8988T (cell line): ENCODE measurements at places on chromosomes 1 and 21.
A peak's percentile ranks its signal among the peaks of the same experiment; 100 is the strongest.

GRCh38 chr1:56572334-56573050, 6.9 kb downstream of the PLPP3 start:
- no peak for DNase-seq

DNA sequence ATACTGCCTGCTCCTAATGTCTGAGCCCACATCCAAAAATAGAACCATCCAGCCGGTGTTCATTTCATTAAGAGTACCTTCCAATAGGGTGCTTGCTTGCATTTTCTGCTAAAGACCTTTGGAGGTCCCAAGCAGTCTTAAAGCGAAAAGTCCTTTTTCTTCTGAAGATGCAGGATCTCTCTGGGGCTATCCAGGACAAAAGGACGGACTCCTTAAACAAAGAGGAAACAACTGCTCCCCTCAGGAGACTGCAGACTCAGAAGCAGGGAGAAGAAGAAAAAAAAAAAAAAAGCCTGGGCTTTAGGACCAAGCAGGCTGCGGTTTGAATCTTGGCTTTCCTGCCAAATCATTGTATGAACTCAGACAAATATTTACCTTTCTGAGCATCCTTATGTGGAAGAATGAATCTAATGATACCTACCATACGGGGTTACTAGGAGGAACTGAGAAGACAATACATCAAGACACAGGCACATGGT, 204.0 kb downstream of the PLPP3 start:
- no peak for DNase-seq

DNA sequence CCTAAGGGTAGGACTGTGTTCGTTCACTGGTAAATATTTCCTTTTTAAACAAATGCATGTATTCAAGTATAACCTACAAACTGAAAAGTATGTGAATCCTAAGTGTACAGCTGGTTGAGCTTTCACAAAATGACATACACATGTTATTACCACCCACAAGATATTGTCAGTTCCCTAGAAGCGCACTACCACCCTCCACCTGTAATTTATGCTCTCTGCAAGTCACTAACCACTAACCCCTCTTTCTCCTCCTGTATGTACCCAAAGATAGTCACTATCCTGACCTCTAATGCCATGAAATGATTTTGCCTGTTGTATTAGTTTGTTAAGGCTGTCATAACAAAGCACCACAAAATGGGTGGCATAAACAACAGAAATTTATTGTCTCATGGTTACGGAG, 82.8 kb upstream of the CHODL start:
- no peak for DNase-seq

DNA sequence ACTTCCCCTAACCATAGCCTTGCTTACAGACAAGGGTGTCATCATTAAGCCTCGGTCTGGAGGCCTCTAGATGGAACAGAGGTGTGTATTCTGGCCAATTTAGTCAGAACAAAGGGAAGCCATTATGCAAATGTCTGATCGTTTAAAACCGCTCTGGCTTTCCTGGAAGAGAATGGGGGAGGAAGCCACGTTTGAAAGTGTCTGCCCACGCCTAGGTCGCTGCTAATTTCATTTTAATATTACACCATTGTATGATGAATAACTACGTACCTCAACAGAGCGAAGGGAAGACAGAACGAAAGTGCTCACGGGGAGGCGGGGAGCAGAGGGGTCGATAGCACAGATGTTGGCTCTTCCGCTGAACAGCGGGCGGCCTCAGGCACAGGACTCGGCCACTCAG, 41.1 kb upstream of the CSF3R start:
- DNase-seq: no peak

DNA sequence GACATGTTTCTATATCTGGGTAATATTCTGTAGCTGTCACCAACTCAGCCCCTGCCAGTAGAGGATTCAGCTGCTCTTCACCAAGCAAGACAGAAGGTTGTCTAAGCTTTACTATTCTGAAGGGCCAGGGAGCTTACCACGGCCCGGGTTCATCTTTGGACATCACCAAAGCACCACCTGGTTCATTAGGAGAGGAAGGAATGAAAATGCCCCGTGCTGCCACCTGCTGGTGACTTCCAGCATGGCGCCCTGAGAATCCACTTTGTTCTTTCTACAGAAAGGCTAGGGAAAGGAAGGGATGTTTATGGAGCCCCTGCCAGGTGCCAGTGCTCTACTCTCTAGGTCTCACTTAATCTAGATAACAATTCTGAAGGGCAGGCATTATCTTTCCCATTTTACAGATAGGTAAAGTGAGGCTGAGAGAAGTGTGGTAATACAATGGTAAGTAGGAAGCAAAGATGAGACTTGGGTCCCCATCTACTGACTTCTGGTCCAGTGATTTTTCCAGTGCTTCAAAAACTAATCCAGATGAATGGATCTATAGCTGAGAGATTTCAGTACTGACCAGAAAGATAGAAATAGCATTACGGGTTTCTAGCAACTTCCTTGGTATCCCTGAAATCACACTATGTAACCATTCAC, 79.5 kb downstream of the BEND5 start:
- DNase-seq: no peak

DNA sequence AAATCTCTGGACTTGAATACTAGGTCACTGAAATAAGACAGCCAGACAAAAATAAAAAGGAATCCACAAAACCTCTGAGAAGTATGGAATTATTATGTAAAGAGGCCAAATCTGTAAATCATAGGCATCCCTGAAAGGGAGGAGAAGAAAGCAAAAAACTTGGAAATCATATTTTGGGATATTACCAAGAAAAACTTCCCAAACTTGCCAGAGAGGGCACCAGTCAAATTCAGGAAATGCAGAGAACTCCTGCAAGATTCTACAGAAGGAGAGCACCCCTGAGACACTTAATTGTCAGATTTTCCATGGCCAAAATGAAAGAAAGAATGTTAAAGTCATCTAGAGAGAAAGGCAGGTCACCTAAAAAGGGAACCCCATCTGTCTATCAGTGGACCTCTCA, 862.3 kb upstream of the PRMT6 start:
- DNase-seq: no peak

DNA sequence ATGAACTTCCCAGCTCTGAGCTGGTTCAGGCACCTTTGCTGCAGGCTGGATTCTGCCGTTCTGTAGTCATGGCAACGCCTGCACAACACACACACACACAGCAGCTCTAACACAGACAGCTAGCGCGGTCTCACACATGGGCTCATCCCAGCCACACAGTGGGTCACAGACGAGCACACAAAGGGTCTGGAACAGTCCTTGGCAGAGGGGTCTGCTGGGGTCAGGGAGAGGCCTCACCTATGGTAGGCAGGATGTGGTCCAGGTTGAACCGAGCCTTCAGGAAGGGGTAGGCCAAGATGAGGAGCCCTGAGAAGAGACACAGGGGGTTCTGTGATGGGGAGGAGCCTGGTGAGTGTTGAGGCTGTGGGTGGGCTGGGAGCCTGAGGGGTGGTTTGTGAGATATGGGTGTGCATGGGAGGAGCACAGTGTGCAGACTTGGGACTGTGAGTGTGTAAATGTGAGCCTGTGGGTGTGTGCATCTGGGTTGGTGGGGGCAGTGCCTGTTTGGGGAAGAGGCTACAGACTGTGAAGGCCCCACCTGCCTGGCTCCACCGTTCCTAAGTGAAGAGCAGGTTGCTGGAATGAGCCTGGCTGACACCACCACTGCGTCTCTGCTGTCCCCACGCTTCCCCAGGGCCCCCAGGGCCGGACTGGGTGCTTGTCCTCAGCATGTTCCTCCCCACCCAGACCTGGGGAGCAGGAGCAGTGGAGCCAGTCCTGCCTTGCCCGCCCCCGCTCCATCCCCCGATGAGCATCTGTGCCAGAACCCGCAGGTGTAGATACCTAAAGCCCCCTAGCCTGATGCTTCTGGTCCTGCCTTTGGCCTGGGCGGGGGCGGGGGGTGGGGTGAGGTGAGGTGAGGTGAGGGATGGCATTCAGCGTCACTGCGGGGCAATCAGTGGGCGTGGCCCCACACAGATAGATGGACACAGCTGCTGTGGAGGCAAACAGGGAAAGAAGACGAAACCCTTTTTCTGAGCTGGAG, 1.5 kb downstream of the KNCN start:
- no peak for DNase-seq

DNA sequence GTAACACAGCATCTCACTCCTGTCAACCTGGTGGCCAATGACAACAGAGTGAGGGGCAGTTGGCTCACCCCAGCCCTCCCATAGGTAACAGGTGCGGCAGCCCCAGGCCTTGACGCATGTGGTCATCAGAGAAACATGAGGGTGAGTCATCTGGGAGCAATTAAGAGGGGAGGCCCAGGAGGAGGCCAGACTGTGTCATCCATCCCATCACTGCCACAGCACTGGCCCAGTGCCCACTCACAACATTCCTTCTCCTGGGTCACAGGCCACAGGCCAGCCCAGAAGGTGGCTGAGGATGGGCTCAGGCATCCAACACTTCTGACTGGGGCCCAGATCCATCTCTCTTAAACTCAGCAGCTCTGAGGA, 17.1 kb downstream of the TEX35 start:
- peak; percentile 70 for DNase-seq

- no peak for DNase-seq
These were observed 9.4 kb upstream of the UAP1 start for GRCh38 chr1:162551969-162552683.

DNA sequence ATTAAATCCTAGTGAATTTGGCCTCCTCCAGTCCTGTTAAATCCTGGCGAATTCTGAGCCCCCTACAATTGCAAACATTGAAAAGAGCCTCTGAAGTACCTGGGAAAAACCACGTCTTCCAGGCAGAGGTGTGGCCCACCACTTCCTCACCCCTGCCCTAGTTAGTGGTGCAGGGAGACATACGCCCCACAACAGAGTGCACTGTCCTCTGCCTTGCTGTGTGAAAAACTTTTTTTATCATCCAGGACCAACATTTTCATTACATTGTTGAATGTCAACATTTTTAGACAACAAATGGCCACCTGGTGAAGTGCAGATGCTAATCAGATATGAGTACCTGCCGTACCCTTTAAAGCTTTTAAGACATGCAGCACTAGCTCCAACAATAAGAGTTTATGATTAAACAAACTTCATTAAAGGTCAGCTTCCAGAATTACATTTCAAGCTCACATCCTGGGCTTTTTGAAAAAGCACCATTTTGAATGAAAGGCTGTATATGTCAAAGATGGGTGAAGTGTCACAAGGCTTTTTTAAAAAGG, 13.6 kb upstream of the TMPRSS2 start:
- DNase-seq: no peak

DNA sequence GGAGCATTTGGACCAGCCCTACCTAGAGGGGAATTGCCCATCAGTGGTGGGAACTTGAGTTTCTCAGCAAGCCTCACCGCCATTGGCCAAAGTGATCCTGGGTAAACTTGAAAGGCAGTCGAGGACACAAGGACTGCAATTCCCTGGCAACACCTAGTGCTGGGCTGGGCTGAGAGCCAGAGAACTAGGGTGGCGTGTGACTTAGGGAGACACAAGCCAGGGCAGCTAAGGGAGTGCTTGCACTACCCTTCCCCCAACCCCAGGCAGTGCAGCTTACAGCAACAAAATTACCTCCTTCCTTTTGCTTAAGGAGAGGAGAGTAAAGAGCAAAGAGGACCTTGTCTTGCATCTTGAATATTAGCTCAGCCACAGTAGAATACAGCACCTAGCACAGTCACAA, 176.9 kb upstream of the PRMT6 start:
- no peak for DNase-seq

DNA sequence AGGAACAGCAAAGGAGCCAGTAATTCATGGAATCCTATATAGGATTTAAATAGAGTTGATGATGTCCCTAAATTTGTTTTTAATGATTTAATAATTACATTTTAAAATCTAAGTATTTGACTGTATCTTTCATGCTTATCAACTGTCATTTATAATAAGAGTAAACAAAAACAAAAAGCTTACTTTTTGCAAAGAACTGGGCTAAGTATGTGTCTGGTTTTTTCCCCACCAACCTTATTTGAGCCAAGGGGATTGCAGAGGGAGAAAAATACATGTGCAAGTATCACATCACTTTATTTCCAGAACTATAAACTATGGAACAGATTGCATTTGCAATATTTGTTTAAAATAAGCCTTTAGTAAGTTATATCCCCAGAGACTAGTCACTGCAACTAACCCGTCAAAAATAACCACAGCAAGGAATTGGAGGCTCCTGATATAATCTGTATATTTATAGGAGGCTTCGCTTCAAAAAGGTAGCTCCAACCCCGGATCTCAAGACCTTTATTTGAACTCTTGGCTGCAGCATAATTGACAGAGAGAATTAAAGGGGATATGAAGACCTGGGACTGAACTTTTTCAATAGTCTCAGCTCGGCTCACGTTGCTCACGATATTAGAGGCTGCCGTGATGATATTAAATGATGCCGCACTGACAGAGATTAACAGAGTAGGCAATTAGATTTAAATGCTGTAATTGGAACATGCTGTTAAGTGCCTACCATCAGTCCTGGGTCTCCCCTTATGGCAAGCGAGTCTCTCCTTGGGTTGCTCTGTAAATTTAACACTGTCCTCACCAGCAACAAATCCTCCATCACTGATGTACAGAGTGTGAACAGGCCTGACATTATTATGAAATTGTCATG, 329.1 kb upstream of the NFIA start:
- no peak for DNase-seq

DNA sequence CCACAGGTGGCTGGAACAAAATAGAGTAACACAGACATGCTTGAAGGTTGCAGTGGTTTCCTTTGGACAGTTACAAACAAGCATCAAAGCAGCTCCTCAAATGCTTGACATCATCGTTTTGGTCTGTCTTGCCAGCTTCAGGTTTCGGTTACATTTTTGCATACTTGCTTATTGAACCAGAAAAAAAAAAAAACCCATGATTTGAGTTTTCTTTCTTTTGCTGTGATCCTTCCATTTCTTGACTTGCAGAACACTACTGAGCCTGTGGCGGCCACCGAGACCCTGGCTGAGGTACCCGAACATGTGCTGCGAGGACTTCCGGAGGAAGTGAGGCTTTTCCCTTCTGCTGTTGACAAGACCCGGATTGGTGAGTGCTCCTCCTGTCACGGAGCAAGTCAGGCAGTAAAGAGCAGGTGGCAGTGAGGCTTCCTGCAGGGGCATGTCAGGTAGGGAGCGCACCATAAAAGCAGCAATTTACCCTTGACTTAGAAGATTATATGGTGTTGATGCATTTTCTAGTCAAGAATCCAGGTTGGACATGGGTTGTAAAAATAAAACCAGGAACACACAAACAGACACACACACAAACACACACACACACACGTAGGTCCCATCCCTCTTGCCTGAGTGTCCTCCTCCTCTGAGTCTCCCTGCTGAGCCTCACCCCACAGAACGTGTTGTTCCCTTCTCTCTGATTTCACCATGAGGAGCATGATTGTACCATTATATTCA, 30.9 kb downstream of the PRDM2 start:
- no peak for DNase-seq

DNA sequence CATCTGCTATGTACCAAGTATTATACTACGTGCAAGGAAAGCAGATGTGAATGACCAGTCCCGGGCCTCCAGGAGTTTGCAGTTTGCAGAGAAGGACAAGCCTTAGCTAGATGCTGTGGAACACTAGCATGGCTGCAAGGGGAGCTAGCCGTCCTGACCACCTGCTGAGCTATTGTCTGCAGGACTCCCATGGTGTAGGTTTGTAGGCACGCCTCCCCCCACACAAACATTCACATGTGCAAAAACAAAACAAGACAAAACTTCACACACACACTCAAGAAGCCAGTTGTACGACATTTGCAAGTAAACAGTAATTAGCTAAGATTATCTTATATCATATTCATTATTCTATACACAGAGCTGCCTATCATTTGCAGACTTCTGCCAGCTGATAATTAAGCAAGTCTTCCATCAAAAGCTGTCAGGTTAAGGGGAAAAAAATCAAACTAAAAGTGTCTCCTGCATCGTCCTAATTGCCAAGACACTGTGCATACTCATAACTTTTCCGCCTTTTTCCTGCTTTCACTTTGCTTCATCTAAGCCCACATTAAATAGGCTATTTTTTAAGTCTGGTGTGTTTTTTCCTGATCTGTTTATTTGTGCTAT, 10.7 kb upstream of the HNRNPU start:
- DNase-seq: no peak

GRCh38 chr1:94012708-94013366, 103.6 kb upstream of the GCLM start:
- no peak for DNase-seq
